Stimulated activated CD8-positive, alpha-beta memory T cell treated with anti-CD3 and anti-CD28 coated beads, Interleukin-2, amount 100 ng/mL, for 48 hours (primary cell): ENCODE measurements at places on chromosomes 1 and 21.

- no peak for DNase-seq
Observed at GRCh38 chr1:20681999-20682398, 20.8 kb upstream of the DDOST start.

GRCh38 chr1:6097824-6098223 lies 52.1 kb downstream of the KCNAB2 start:
- no peak for DNase-seq

GRCh38 chr1:30232288-30232899 lies 491.0 kb downstream of the MATN1 start:
- peak; percentile 2 for DNase-seq

- no peak for DNase-seq
Observed at GRCh38 chr21:44954281-44954771, 14.5 kb downstream of the SLX9 start.

- DNase-seq: no peak
Observed at GRCh38 chr1:36583980-36584782, 101.5 kb upstream of the CSF3R start.

- DNase-seq: no peak
Observed at GRCh38 chr1:160018900-160019299, 12.9 kb downstream of the PIGM start.

GRCh38 chr1:96510911-96511310 lies 210.7 kb upstream of the PTBP2 start:
- DNase-seq: no peak

DNA sequence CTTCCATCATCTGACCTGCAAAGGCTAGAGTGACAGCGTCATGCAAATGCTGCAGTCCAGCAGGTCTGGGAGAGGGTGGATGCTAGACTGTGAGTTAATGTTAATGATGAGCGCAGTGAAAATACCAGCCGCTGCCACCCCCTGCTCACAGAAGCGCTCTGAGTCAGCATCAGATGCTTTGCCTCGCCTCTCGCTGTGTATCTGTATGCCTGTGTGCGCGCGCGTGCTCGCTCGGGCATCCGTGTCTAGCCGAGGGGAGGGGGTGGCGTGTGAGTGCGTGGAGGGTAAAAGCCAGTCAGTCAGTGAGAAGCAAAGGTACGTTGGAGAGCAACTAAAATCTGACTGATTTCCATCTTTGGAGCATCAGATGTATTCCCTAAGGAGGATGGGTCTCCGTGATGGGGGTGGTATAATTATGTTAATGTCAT lies 858.7 kb downstream of the USP25 start:
- no peak for DNase-seq

DNA sequence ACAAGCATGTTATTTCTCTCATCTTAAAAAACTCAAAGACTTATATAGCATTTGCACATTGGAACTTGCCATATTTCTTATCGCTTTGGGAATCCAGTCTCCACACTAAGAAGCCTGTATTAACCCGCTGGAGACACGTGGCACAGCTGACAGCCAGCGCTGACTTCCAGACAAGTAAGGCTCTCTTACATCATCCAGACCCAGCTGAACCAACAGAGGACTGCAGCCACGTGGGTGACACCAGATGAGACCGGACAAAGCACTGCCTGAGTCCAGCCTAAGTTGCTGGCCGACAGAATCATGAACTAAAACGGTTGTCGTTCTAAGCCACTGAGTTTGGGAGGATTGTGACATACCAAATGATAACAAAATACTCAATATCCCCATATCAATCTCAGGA lies 6.3 kb upstream of the CD247 start:
- DNase-seq: no peak

- no peak for DNase-seq
Observed at GRCh38 chr1:236673289-236673919, 12.9 kb upstream of the ACTN2 start.

GRCh38 chr1:204923201-204923600 lies 52.5 kb downstream of the NFASC start:
- DNase-seq: no peak

DNA sequence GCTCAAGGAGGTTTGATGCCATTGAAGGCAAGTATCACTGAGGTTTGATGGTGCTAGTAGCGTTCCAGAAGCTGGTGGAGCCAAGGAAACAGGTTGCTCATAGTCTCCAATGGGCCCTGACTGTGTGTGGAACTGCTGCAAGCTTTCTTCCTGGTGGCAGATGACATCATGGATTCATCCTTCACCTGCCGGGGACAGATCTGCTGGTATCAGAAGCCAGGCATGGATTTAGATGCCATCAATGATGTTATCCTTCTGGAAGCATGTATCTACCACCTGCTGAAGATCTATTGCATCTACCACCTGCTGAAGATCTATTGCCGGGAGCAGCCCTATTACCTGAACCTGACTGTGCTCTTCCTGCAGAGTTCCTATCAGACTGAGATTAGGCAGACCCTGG lies 734.4 kb downstream of the PLA2G4A start:
- no peak for DNase-seq

- no peak for DNase-seq
Observed at GRCh38 chr1:15028616-15029015, 124.9 kb upstream of the TMEM51 start.

- DNase-seq: no peak
Observed at GRCh38 chr1:165501970-165502348, 41.8 kb upstream of the LRRC52 start.

GRCh38 chr1:2946291-2946690 lies 75.0 kb upstream of the ACTRT2 start:
- DNase-seq: no peak

DNA sequence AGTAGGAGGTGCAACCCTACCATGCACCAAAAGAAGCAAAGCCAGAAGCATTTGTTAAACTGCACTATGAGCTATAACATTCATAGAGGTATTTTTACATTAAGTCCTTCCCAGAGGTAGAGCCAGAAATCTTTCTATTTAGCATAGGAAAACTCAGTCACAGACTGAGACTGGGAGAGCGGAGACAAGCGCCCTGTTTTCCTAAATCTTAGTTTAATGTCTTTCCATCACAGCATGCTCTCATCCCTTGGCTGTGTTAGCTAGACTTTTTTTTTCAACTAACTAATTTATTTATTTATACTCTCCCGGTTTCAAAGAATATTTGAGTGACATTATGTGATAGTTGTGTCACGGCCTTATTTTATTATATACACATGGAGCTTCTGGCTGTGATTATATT lies 304.1 kb downstream of the LMX1A start:
- no peak for DNase-seq

DNA sequence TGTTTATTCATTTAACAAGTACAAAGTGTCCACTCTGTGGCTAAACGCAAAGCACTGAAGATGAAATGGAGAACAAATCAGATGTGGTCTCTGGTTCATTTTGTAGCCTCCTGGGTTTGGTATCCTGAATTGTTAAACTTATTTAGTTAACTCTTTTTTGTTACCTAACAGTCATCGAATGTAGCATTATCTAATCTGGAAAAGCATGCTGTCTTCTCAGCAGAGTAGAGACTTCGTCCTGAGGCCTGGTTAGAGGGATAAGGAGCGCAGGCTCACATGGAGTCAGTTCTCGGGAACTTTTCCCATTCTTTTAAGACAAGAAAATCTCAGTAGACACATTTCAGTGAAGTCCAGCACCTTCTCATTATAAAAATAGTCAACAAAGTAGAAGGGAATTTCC lies 33.1 kb upstream of the SH3D21 start:
- DNase-seq: no peak

GRCh38 chr1:32771561-32772280 lies 45.4 kb downstream of the YARS1 start:
- DNase-seq: no peak

- no peak for DNase-seq
Observed at GRCh38 chr1:181554465-181554864, 71.1 kb downstream of the CACNA1E start.

DNA sequence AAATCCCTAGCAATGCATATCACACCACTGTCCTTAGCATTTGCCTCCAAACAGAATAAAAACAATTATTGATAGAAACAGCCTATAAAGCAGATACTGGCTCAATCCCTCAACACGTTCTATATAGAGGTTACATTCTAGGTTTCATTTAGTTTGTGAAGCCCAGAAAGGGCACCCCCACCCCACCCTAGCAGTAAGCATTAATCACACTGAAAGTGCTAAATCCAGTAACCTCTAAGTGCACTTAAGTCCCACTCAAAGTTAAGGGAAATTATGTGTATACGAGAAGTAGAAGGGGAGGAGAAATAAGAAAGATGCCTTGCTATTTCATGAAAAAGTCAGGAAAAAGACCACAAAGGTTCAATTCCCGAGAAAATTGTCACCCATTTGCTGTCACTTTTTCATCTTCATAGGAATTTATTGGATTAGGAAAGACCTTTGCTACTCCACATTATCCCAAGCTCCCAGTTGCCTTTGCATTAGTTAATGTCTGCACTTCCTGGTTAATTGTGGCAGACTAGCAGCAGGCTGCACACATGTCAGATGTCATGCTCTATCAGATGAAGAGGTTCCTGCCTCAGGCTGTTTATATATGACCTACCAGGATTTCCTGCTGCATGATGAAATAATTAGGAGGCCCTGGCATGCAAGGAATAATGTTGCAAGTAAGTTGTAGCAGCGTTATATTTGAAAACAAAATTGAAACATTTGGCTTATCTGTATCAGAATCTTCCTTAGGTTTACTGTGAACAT lies 54.5 kb upstream of the LHX8 start:
- DNase-seq: no peak
